ENCODE measurements at places on chromosomes 7 and 10.

GRCh38 chr7:128831178-128831993 lies 1.2 kb downstream of the FLNC start:
- no peak for DNase-seq

GRCh38 chr7:108057951-108058481 lies 55.1 kb upstream of the LAMB1 start:
- no peak for DNase-seq

DNA sequence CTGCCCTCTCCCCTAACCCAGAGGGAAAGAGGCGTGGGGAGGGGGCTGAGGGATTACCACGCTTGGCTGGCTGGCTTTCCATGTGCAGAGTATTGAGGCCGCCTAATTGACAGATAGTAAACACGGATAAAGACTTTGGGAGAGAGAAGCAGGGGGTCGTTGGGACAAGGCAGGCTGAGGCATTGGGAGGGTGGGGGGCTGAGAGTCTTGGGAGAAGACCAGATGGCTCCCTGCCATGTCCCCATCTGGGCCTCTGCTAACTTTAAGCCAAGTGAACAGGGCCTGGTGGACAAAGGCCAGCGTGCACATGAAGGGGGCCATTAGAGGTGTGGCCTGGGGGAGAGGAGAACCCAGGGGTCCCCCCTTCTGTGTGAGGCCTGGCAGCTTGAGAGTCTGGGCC lies 55.4 kb upstream of the MXI1 start:
- DNase-seq = no peak

DNA sequence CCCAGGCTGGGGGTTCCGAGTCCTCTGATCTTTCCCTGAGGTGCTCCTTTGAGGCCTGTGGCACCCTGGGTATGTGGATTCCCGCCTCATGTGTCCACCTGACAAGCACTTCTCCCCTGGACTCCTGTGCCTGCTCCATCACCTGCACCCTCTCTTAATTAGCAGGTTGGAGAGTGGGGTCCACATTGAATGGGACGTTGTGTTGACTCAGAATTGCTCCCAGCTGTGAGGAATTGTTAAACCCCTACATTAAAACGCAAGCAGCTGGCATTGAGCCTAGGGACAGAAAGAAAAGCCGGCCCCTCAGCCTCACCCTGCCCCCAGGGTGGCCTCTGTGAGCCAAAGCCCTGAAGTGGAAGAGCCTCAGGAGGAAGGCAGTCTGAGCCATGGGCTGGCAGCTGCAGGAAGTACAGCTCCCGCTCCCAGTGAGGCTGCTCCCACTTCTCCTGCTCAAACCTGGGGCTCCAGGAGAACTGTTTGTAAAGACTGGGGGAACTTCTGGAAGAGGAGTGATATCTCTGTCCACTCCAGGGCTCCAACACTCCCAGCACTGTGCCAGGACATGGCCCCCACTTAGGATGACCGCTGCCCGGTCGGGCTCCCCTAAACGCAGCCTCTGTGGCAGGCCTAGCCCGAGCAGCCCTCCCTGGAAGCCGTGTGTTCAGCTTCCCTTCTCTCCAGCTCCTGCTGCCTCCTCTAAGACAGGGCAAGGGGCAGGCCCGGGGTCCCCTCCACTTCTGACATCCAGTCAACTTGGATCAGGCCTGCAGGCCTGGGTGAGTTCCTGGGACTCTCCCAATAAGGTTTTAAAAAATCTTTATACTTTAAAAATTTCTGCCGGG lies 1.8 kb upstream of the OPN4 start:
- DNase-seq = no peak

DNA sequence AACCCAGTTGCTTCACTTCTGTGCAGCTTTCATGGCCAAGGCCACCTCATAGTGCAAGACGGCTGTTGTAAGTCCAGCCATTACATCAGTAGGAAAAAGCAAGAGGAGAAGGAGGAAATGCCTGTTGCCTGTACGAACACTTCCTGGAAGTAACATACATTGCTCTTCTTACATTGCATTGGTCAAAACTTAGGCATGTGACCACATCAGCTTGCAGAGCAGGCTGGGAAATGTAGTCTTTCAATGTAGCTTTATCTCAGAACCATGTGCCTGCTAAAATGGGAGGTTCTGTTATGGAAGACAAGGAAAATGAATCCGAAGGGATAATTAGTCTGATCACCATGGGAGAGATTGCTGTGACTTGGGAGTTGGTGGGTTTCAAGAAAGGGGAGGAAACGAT lies 4.3 kb downstream of the SLC29A3 start:
- DNase-seq = peak; percentile 31

DNA sequence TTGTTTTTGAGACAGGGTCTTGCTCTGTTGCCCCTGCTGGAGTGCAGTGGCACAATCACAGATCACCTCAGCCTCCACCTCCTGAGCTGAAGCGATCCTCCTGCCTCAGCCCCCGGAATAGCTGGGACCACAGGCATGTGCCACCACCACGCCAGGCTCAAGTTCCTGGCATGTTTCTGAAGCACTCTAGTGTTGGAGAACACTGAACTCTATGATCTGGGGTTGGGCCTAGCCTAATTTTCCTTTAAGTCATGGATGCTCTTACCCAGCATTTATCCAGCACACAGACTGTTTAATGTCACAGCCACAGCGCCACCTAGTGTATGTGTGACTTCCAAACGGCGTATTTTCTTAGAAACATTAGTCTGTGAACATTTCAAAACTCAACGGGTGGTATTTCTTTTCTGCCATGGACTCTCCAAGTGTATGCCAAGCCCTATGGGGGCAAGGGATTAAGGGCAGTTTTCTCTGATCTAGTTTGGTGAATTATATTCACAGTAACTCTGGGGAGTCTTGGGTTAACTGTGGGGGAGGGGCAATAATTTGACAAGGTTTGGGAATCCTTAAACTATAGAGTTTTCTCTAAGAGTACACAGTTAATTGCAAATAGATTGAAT lies 91.8 kb downstream of the CREM start:
- peak; percentile 85 for DNase-seq

- DNase-seq = no peak
Measured at GRCh38 chr7:25633426-25634036, 405.2 kb upstream of the NPVF start.

DNA sequence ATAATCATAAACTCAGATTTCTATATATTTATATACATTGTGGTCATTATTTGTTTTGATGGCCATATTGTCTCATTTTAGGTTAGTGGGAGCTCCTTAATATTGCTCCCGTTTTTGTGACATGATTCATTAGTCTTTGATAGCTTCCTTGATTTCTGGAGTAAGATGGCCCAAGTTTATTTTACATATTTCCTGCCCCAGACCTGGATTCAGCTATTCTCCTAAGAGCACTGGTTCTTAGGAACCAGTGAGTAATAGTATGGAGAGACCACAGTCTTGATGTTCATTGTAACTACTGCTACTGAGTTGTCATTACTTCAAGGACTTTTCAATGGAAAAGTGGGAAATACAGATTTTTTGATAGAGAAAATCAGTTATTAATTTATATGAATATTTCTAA lies 6.0 kb downstream of the TFPI2 start:
- no peak for DNase-seq

- no peak for DNase-seq
Measured at GRCh38 chr7:66297579-66297978, 92.4 kb downstream of the TPST1 start.

- DNase-seq = no peak
Measured at GRCh38 chr10:6383096-6383812, 180.5 kb downstream of the PFKFB3 start.

GRCh38 chr10:119006451-119007210 lies 22.9 kb upstream of the NANOS1 start:
- DNase-seq = no peak

- DNase-seq = no peak
Measured at GRCh38 chr7:37425498-37425897, 23.2 kb downstream of the ELMO1 start.

- DNase-seq = no peak
Measured at GRCh38 chr10:8122611-8123369, 68.3 kb downstream of the GATA3 start.

- no peak for DNase-seq
Measured at GRCh38 chr10:109504401-109504800, 418.9 kb downstream of the XPNPEP1 start.

DNA sequence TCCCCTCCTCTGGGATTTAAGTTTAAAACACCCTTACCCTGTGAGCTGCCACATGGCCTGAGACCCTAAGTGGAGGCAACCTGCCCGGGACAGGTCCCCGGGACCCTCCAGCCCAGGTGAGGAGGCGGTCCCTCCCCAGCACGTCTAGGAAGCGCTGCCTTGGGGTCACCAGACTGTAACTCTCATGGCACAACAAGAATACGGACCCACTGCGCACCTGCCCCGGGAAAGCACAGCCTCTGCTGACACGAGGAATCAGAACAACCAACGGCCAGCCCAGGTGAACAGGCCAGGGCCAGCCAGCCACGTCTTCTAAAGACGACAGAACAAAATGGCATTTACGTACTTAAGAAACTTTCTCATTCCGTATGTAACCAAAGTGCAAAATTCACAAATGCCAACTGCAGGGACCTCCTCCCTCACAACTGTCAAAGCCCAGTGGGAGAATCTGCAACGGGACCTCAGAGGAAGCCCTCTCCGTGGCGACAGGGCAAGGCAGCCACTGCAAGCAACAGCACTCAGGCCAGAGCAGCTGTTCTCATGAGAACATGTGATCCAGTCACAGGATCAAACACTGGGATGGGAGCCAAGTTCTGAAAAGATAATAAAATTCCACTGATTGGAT lies 208.4 kb downstream of the DIP2C start:
- no peak for DNase-seq

DNA sequence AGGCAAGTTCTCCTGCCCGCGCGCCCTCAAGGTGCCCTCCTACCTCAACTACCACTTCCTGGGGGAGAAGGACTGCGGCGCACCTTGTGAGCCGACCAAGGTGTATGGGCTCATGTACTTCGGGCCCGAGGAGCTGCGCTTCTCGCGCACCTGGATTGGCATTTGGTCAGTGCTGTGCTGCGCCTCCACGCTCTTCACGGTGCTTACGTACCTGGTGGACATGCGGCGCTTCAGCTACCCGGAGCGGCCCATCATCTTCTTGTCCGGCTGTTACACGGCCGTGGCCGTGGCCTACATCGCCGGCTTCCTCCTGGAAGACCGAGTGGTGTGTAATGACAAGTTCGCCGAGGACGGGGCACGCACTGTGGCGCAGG lies 1.4 kb downstream of the FZD1 start:
- no peak for DNase-seq

GRCh38 chr7:129875160-129875559 lies 77.6 kb downstream of the UBE2H start:
- DNase-seq = no peak

- no peak for DNase-seq
Measured at GRCh38 chr7:118250860-118251494, 26.5 kb downstream of the ANKRD7 start.

DNA sequence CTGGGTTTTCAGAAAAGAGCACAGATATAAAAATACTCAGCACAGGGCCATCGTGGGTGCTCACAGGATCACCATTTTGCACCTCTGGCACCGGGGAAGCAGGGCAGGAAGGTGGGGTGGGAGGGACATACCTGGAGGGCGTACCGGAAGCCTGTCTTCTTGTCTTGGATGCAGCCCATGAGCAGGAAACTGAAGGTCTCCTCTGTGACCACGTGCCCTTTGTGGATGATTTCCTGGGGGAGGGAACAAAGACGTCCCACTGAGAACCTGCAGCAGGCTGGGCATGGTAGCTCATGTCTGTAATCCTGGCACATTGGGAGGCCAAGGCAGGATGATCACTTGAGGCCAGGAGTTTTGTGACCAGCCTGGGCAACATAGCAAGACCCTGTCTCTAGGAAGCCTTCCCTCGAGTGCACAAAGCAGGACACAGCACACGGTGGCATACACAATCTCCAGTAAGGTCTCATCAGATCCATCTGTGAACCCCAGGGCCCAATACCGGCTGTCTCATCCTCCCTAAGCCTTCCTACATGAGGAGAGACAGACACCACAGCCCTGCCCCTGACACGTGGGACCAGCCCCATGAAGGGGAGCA lies 9.5 kb downstream of the PTCD1 start:
- no peak for DNase-seq

DNA sequence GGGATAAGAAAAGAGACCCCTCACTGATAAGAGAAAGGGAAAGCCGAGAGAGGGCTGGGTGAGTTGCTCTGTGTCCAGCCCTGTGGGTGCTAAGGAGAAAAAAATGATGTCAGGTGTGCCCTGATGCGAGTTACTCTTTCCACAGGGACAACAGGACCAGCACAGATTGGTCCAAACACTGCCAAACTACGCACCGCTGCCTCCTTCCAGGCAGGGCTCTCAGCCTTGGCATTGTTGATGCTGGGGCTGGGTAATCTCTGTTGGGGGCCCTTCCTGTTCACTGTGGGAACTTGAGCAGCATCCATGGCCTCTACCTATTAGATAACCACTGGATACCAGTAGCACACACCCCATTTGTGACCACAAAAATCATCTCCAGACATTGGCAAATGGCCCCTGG lies 10.3 kb upstream of the ATP6V0E2 start:
- DNase-seq = no peak

- no peak for DNase-seq
Measured at GRCh38 chr7:44188480-44189225, 586 bp downstream of the GCK start.

DNA sequence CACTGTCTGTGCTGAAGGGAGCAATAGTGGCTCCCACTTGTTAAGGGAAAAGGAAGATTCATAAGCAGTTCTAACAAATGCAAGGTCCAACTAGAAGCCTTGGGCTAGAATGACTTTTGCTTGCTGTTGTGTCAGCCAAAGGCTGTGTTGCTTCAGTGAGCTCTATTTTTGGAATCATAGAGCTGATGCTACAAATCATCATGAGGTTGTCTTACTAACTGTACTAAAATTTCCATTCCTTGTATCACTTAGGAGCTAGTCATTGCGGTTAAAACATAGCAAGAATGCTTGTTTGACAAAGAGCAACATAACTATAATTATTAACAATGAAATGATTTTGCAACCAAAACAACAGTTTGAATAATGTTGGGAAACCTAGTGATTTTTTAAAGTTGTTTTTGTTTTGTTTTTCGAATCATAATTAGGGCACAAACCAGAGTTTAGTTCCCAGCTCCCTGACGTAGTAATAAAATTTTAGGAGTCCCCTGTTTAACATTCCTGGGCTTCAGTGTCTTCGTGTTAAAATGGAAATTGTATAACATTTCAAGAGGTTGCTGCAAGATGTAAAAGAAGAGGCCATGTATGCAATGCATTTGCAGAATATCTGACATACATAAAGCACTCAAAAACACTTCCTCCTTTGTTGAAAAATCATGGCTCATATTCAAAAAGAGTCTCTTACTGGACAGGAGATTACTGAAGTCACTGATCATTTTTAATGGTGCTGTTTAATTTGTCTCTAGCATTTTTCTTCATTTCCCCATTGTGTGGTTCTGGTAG lies 183.4 kb downstream of the MACC1 start:
- DNase-seq = no peak

GRCh38 chr10:59779756-59780533 lies 26.7 kb upstream of the MRLN start:
- DNase-seq = no peak

- no peak for DNase-seq
Measured at GRCh38 chr7:102866535-102867215, 46.1 kb upstream of the LRRC17 start.
